AG10803 (cell line): ENCODE measurements at places on chromosomes 6 and 20.

DNA sequence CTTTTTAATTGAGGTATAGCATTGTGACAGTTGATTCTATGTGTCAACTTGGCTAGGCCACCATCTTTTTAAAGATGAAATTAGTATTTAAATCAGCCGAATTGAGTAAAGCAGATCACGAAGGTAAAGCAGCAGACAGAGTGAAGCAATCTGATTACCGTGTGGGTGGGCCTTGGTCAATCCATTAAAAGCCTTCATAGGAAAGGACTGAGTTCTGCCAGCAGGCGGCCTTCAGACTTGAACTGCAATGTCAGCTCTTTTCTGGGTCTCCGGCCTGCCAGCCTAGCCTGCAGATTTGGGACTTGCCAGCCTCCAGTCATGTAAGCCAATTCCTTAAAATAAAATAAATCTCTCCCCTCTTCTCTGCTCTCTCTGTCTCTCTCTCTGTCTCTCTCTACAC is 22.4 kb upstream of the TGM2 start:
- DNase-seq: peak; percentile 46

GRCh38 chr6:18388942-18389341 is 1.8 kb downstream of the RNF144B start:
- peak; percentile 91 for DNase-seq

DNA sequence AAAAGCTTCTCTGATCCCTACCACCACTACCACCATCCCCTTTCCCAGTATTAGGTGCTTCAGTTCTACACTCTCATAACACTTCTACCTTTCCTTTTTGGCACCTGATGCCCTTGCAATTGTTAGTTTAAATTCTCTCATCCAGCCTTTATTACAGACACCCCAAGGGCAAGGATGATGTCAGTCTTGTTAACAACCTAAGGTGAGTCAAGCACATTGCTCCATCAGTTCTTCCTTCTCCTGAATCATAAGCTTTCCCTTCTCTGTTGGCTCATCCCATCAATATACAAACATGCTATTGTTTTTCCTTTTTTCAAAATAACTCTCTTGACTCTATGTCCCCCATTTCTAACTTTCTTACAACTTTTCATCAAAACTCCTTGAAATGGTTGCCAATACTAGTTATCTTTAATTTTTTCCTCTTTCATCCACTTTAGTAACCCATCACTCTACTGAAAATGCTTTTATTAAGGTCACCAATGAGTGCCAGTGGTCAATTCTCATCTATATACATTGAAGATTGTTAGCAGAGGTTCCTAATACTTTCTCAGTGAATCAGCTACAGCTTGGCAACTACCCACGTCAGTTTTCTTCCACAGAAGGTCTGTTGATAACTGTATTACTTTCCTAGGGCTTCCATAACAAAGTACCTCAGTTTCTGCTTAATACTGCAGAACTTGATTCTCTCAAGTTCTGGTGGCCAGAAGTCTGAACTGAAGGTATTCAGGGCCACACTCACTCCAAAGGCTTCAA is 97.1 kb upstream of the FLRT3 start:
- DNase-seq: no peak

DNA sequence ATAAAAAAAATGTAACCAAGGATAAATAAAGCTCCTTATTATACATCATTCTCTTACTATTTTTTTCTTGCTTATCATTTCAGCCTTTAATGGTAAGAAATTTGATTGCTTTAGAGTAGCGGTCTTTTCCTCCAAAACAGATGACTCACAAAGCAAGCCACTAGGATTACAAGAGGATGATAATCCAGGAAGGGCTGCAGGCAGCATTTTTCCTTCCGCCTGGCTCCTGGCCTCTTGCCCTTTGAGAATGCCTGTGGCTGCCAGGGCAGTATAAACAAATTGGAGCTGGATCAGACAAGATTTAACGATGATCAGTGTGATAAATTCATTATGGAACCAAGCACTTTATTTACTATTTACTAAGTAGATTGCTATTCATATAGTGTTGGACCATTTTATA is 9.7 kb upstream of the FBXL4 start:
- DNase-seq: peak; percentile 66

GRCh38 chr6:150142670-150143515 is at the start of gene PPP1R14C:
PPP1R14C (plus strand) TSS chr6:150143044; CDS start chr6:150143193, 149 bp downstream.
- DNase-seq: peak; percentile 38

- no peak for DNase-seq
Measured at GRCh38 chr20:38726804-38727606, 2.7 kb downstream of the SLC32A1 start.

DNA sequence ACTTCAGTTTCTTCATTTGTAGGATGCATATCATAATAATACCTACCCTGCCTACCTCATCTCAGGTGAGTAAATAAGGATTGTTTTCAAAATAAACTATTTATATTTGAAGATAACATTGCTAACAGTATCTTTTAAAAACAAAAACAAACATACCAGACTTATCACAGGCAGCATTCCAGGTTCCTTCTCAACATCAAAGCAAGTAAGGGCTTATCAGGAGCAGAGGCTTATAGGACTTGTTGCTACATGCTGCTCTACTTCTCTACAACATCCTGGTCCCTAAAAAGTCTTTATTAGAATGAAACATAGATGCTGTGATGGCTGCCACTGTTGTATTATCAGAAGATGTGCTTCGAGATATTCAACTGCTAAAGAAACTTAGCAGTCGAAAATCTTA is 149.2 kb upstream of the PRDM1 start:
- no peak for DNase-seq

DNA sequence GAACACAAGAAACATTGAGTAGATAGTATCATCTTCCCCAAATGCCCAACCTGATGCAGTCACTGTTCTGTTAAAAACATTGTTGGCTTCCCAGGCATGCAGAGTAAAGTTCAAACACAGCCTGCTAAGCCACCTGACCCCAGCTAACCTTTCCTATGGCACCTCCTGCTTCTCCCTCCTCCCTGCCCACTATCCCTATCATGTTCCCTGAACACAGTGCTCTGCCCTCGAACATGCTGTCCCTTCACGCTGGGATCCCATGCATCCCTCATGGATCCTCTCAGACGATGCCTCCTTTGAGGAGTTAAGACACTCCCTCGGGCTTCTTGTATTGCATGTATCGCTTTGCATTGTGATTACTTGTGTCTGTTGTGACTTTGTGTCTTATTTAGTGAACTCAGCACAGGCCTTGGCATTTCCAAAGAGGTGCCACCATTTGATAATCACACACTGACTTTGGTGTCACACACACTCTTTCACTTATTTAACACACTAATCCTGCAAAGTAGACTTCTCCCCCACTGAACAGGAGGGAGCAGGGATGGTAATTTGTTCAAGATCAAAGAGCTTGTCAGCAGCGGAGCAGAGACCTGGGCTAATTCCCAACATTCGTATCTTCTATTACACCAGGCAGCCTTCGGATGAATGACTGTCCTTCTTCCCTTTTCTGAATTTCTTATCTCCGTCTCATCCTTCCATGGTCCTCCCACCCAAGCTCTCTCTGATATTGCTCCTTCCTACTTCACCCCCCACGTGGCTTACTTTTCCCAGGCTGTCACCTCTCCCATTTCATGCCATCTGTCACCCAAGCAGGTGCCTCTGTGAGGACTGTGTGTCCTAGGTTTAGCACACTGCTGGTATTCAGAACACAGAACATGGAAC is 28.3 kb upstream of the SMIM29 start:
- no peak for DNase-seq

DNA sequence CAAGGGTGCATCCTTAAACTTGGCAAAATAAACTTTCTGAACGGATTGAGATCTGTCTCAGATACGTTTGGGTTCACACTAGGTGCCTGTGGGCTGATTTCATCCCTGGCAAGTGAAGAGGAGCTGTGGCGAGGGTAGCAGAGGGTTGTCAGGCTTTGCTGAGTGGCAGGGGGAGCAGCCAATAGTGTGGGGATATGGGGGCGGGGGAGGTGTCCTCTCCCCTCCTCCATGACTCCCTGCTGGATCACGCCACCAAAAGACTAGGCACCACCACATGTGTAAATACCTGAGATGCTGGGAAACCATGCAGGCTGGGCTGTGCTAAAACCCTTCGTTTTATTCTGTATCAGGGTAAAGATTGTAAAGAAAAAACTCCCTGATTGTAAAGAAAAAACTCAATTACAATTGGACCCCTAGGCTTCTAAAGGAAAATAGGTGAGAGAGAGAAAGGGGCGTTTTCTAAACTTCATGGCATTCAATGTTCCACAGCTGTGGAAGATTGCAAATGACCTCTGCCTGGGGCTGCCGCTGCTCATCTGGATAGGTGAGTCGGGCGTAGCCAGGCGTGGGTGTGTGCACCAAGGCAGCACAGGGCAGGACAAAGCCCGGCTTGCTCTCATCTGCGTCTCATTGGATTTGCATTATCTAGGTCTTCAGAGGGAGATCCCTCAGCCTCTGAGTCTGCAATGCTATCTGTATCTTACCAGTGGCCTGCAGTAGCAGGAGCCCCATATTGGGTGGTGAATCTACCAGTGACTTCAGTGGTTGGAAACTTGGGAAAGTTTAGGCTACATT is 26.9 kb upstream of the ADTRP start:
- DNase-seq: no peak

GRCh38 chr6:139242457-139243240 is 49.1 kb downstream of the TXLNB start:
- no peak for DNase-seq

- DNase-seq: no peak
Measured at GRCh38 chr20:40899344-40899743, 129.3 kb upstream of the TOP1 start.

GRCh38 chr6:43781941-43782704 is 12.1 kb downstream of the VEGFA start:
- no peak for DNase-seq

- no peak for DNase-seq
Measured at GRCh38 chr6:90502866-90503407, 83.9 kb downstream of the MAP3K7 start.

GRCh38 chr6:18997375-18997826 is 610.3 kb downstream of the RNF144B start:
- peak; percentile 65 for DNase-seq

DNA sequence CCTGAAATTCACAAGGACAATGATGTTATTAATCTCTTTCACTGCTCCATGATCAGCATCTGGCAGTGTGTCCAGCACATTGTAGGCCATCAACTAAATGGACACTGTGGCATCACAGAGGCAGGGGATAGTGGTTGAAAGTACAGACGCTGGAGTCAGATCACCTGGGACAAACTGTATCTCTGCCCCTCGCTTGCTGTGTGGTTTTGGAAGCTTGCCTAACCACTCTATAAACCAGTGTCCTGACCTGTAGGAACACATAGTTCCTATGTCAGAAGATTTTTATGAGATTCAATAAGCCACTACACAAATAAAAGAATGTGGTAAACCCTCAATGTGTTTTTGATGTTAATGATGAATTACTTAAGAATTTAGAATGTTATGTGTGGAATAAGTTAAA is 219.3 kb upstream of the RNF217 start:
- DNase-seq: no peak

DNA sequence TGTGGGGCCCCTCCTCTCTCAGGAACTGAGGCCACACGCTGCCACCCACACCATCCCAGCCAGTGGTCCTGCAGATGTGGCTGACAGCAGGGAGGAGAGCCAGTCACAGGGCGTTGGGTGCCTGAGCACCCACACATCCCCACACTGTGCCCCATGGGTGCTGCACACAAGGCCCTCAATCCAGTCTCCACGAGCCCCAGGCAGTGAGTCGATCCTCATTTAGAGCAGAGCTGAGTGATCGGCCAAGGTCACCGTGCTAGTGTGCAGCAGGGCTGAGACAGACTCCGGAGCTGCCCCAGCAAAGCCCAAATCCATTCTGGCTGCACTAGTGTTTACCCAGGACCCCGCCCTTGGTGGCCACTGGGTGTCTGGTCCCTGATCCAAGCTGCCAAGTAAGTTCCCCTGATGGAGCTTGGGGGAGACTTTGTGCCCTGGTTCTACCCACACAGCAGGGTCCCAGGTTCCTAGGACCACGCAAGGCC is 9.0 kb downstream of the C20orf203 start:
- DNase-seq: no peak

- DNase-seq: no peak
Measured at GRCh38 chr6:72712910-72713309, 91.0 kb downstream of the KCNQ5 start.

DNA sequence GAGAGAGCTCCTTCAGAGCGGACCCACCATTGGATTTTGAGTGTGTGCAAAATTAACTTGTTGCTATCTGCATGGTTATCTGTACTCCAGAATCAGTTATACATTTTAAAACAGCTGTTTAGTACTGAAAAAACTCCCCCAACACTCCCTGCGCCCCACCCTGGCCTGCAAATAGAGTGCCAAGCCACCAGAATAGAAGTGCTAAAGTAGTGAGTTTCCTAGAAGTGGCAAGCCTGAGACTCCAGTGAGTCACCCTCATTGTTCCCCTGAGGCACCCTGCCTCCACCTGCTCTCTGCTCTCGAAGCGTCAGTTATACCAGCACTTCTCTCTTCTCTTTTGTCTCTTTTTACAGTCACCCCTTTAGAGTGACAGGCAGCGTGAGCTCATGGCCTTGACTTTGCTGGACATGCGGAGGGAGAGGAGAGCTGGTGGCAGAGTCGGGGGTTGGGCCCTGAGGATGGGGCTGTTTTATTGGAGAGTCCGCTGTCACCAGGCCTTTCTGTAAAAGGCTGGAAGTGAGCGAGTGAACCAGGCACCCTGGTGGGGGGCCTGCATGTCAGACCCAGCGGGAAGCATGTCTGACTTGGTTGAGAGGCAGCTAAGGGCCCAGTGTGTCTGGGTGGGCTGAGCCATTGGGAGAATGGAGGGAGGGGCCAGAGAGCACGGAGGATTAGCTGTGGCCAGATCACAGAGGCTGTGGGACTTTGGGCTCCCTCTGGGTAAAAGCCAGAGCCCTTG is 10.4 kb downstream of the IGF2R start:
- DNase-seq: peak; percentile 48

DNA sequence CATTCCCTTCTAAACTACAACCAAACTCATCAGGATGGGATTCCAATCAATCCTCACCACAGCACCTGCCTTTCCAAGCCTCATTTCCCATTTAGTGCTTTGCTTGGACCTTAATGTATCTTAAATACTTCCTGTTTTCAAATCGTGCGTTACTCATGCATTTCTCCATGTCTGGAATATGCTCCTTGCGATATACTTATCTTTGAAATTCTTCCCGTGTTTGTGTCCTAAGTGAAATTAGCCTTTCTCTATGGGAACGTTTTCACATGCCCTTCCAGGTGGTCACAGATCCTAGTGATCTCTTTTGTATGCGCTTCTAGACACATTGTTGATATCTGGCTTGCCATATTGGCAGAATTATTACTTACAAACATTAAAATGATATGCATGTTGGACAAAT is 620.6 kb upstream of the AGPAT4 start:
- DNase-seq: no peak

GRCh38 chr20:37956107-37956585 is 53.2 kb downstream of the VSTM2L start:
- peak; percentile 20 for DNase-seq

- no peak for DNase-seq
Measured at GRCh38 chr6:44025226-44025625, 102.0 kb downstream of the MRPL14 start.

DNA sequence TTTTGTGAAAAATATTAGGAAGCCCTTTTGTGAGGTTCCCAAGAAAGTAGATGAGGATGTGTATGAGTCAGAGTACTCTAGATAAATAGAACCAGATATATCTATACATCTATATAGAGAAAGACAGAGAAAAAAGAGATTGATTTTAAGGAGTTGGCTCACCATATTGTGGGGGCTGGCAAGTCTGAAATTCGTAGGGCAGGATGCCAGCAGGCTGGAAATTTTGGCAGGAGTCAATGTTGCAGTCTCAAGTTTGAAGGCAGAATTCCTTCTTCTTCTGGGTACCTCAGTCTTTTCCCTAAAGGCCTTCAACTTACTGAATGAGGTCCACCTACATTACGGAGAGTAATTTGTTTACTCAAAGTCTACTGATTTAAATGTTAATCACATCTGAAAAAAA is 65.3 kb upstream of the SAMD3 start:
- no peak for DNase-seq

GRCh38 chr20:52524861-52525260 is 333.3 kb upstream of the ZFP64 start:
- DNase-seq: peak; percentile 29
